ENCODE measurements at places on chromosomes 6 and 20. TPM values are rescaled to one million over a fixed set of nuclear protein-coding genes. Genes with fewer than 3 reads are reported as not detected.

GRCh38 chr6:157806856-157807215 lies 16.2 kb upstream of the SNX9 start:
- no peak for DNase-seq

DNA sequence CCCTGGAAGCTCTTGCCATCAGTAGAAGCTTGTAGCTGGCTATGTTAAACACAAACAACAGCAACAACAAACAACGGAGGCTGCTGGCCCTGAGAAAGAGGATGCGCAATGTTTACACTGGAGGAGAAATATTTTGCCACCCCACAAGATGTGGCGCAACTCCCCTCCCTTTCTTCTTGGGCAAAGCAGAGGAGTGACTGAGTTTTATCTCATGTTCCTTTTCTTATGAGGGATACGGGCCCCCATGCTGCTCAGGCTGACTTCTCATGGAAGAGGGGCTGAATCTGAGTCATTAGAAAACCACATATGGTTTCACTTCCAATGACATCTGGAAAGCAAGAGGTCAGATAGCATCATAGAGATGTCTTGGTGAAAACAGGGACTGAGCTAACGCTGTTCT lies 75.9 kb upstream of the HDDC2 start:
- DNase-seq: no peak

GRCh38 chr6:100554228-100554627 lies 89.5 kb upstream of the SIM1 start:
- DNase-seq: no peak

- no peak for DNase-seq
Measured at GRCh38 chr6:117553142-117553541, 49.2 kb downstream of the GOPC start.

FOXA2 gene
- not detected for total RNA-seq

DNA sequence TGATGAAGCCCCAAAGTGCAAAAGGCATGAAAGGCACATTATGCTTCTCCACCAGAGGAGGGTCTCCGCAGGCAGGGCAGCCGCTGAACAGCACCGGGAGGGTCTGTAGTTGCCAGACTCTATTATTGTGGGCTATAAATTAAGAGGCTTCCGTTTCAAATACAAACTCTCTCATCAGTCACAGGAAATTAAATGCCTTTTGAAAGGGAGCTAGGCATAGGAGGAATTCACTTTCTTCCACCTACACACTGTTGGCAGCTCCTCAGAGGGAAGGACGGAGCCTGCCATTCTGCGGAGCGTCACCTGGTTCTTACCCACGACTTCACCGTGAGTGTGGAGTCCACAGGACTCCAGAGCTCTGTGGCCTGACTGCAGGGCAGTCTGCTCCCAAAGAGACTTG lies 140.8 kb upstream of the AGPAT4 start:
- no peak for DNase-seq

ACOT8 gene
- 27.3 TPM for total RNA-seq

GRCh38 chr6:139109558-139109957 lies 25.3 kb upstream of the HECA start:
- DNase-seq: peak; percentile 48

DNA sequence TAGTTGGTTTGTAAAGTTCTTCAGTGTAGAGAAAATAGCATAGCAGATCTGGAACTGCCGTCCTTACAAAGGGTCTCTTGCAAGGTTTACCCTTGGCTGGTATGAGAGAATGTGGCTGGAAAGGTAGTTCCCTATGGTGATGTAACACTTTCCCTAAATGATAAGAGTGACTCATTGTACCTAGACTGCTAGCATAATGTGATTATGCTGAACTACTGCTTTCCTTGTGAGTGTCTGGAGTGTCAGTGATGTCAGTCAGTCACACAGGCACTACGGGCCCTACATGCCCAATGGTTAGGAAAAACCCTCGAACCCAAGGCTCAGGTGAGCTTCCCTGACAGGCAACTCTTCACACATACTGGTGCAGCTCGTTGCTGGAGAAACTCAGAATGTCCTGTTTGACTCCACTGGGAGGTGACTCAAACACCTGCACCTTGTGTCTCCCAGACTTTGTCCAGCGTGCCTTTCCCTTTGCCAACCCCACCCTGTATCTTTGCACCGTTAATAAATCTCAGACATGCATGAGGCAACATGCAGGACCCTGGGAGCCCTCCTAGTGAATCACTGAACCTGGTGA lies 28.4 kb upstream of the LY86 start:
- DNase-seq: no peak

GRCh38 chr6:22208026-22208425 lies 88.8 kb downstream of the PRL start:
- DNase-seq: no peak

- no peak for DNase-seq
Measured at GRCh38 chr6:107732461-107732860, 91.7 kb downstream of the SCML4 start.
